ENCODE measurements at places on chromosomes 13 and 19.

DNA sequence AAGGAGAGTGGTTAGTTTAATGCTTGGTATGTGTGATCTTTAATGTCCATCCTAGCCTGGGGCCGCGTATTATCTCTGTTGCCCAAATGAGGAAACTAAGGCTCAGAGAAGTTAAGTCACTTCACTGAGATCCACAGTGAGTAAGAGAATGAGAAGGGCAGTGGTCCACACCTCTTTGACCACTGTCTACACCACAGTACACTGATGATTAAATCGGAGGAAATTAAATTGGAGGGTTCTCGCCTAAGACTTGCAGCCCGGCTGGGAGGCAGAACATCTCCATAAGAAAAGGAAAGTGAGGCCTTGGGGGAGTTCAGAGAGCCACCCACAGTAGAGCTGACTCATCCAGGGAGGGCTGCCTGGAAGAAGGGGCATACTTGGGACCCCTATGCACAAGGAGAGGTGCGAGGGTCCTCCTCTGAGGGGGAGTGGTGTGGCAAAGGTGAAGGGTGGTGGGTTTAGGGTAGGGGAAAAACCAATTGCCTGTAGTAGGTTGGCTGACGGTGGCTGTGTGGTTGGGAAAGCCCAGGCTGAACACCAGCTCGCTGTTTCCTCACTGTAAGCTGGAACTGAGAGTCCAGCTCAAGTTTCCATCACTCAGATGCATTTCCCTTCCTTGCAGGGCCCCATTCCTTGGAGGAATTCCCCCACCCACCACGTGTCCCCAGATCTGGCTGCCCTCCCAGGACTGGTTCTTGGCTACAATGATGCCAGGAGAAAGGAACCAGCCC, 15.0 kb upstream of the DHRS12 start:
- no peaks in the 10 kb centered on the region for H3K36me3 ChIP-seq
- no peaks in the 10 kb centered on the region for H3K27me3 ChIP-seq
- no peak overlapping the region for H3K4me3 ChIP-seq
- DNase-seq: peak; percentile 76

- no peak for DNase-seq
- H3K27ac ChIP-seq: no peak overlapping the region
- no peak overlapping the region for H3K4me3 ChIP-seq
- no peaks in the 10 kb centered on the region for H3K27me3 ChIP-seq
- no peaks in the 10 kb centered on the region for H3K36me3 ChIP-seq
These were observed 161.0 kb downstream of the KCTD12 start for GRCh38 chr13:76725211-76725610.

- H3K27me3 ChIP-seq: no peaks in the 10 kb centered on the region
- no peaks in the 10 kb centered on the region for H3K36me3 ChIP-seq
- H3K4me1 ChIP-seq: peaks cover 29% of the 10 kb centered on the region
- DNase-seq: no peak
- H3K4me3 ChIP-seq: no peak overlapping the region
These were observed 65.6 kb downstream of the ARHGAP35 start for GRCh38 chr19:46926170-46927071.

- H3K36me3 ChIP-seq: no peaks in the 10 kb centered on the region
- DNase-seq: no peak
- H3K4me1 ChIP-seq: peaks cover 4% of the 10 kb centered on the region
These were observed 1.7 kb upstream of the USPL1 start for GRCh38 chr13:30615866-30616541.

GRCh38 chr19:33285441-33285927, 16.9 kb downstream of the CEBPA start:
- H3K27me3 ChIP-seq: no peaks in the 10 kb centered on the region
- no peaks in the 10 kb centered on the region for H3K36me3 ChIP-seq
- H3K27ac ChIP-seq: no peak overlapping the region
- no peak overlapping the region for H3K4me3 ChIP-seq
- no peaks in the 10 kb centered on the region for H3K4me1 ChIP-seq

- no peaks in the 10 kb centered on the region for H3K4me1 ChIP-seq
- no peaks in the 10 kb centered on the region for H3K27me3 ChIP-seq
- no peaks in the 10 kb centered on the region for H3K36me3 ChIP-seq
- peak; percentile 77 for DNase-seq
- no peak within 1 kb of the TSS for H3K4me3 ChIP-seq
- H3K27ac ChIP-seq: no peak within 1 kb of the TSS
These were observed at the start of gene RUBCNL for GRCh38 chr13:46387064-46387851. RUBCNL (minus strand) TSS chr13:46387252; CDS start chr13:46372475, 14,777 bp downstream.

DNA sequence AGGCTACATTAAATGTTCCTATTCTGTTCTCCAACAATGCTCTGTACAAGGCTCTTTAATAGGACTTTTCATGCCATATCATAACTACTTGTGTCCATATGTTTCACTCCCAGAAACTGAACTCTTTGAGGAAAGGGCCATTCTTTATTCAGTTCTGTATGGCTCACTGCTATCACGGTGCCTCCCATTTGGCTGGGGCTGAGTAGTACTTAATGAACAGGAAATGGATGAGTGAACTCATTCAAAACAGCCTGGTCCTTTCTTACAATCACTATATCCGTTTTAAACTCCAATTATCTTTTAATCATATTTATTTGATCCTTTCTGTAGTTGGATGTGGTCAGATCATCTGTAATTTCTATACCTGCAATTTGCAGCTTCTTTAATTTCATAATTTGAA, 410.6 kb downstream of the TBC1D4 start:
- H3K27ac ChIP-seq: no peak overlapping the region
- H3K4me1 ChIP-seq: no peaks in the 10 kb centered on the region
- H3K27me3 ChIP-seq: no peaks in the 10 kb centered on the region
- no peak for DNase-seq

- no peaks in the 10 kb centered on the region for H3K36me3 ChIP-seq
- no peak overlapping the region for H3K27ac ChIP-seq
- peaks cover 2% of the 10 kb centered on the region for H3K4me1 ChIP-seq
- DNase-seq: no peak
These were observed 435.3 kb upstream of the HTR2A start for GRCh38 chr13:47332149-47332548.

All from aorta (tissue), 5 donors.